CD8-positive, alpha-beta T cell (primary cell): ENCODE measurements at places on chromosomes 2 and 18. TPM values are rescaled to one million over a fixed set of nuclear protein-coding genes. Genes with fewer than 3 reads are reported as not detected.

DNA sequence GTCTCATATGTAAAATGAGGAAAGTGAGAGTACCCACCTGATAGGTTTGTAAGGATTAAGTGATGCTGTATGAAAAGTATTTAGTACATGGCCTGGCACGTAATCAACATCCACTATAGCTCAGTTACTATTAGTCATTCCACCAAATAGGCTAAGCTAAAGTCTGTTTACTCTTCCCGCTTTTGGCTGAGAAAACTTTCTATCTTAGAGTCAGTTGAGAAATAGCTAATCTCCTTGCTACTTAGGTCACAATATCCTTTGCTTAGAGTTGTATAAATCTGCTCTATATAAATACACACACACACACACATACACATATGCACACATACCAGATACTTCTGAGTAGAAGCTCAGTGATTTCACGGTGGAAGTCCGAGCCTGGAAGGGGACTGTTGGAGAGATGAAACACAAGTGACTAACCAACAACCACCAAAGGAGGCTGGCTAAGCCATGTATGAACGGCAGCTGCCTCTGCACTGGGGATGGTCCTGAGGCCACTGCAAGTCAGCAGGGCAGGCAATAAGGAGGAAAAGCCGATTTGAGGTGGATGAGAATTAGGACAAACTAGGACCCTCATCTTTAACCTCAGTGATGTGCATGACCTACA lies 104.6 kb upstream of the EPHA4 start:
- no peak for DNase-seq

- DNase-seq = no peak
Observed at GRCh38 chr18:22276334-22276713, 106.9 kb downstream of the GATA6 start.

DNA sequence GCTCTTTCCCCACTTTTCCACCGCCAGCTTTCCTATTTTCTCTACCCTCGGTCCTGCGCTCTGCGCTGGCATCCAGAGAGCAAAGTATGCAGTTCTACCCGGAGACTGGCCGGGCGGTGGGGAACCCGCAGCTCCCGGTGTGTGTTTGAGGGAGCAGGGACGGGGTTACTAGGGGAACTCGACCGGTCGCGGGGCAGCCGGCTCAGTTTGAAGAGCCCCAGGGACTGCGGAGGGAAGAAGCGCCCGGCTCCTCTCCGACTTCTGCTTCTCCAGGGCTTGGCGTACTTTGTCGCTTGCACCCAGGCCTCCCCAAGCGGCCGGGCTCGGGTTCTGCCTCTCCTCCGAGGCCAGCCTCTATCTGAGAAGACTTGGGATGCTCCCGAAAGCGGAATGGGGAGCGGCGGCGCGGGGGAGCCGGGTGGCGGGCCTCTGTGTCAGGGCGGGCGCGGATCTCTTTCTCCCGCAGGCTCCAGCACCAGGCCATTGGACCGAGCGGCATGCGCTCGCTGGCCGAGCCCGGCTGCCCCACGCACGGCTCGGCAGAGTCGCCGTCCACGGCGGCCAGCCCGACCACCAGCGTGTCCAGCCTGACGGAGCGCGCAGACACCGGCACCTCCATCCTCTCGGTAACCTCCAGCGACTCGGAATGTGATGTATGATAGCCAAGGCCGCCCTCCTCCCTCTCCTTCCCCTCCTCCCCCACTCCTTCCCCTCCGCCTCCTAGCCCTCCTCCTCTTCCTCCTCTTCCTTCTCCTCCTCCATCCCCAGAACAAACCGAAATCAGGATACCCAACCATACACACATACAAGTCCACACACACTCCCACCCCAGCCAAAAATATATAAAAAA lies 2.8 kb downstream of the SIX3 start:
- DNase-seq = no peak

GRCh38 chr2:39584283-39584965 lies 81.3 kb upstream of the TMEM178A start:
- no peak for DNase-seq

- DNase-seq = no peak
Observed at GRCh38 chr2:191018643-191019119, 4.7 kb upstream of the STAT1 start.

GRCh38 chr2:166762746-166763145 lies 125.5 kb upstream of the XIRP2 start:
- DNase-seq = no peak

GRCh38 chr2:8388781-8389180 lies 293.1 kb upstream of the ID2 start:
- no peak for DNase-seq

GRCh38 chr18:74869904-74870863 lies 272.5 kb downstream of the ZNF407 start:
- no peak for DNase-seq

DNA sequence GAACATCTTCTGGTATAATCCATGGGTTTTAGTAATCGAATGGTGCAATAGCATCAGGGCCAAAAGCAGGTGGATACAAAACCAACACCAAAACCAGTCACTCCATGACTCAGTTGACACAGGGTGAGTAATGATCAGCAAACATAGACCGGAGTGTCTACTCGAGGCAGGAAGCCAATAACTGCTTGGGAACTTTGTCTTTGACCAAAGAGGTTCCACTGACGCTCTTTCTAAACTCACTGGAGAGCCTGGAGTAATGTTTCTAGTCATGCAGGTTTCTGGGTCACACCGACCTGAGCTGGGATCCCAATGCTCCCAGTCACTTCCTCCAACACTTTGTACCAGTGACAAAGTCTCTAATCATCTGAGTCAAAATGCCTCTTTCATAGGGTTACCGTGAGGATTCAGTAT lies 30.9 kb downstream of the MREG start:
- no peak for DNase-seq

DNA sequence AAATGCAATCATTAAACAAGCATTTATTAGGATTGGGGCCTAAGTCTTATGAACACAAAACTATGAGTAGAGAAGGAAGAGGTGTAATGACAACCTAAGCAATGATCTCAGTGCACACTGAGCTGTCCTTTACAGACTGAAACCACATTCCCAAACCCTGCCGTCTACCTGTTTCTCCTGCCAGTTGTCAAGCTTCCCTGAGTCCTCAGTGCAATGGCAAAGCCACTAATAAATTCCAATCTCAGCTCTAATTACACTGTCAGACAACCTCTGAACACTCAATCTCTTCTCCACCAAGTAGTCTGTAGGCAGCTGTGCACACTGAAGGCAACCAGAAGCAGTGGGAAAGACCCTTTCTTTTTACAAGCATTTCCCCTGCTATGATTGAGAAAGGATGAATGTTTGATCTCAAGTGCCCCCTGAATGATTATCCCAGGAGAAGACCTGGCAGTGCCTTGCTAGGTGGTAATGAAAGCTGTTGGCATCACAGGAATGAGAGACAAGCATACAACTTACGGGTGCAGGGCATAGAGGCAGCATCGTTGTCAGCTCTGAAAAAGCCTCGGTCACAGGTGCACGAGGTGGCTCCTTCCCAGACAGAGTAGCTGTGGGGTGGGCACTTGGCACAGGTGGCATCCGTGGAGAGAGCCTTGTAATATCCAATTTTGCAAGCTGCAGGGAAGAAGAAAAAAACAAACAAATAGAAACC lies 71.4 kb downstream of the EPHA4 start:
- DNase-seq = no peak

DNA sequence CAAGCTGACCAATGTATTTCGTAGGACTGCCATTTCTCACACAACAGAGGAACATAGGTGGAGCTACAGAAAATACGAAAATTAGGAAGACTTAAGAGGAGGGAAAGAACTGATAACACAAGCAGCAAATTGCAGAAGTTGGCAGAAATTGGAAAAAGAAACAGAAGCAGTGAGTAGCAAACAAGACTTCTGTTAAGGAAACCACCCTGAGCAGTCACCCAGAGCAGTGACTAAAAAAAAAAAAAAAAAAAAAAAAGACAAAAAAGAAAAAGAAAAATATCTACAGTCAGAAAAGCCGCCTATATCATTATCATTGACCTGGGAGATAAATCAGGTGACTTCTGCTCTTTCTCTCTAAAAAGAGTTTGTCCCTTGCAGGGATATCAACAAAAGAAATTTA lies 21.4 kb downstream of the STK17B start:
- DNase-seq = peak; percentile 35

DNA sequence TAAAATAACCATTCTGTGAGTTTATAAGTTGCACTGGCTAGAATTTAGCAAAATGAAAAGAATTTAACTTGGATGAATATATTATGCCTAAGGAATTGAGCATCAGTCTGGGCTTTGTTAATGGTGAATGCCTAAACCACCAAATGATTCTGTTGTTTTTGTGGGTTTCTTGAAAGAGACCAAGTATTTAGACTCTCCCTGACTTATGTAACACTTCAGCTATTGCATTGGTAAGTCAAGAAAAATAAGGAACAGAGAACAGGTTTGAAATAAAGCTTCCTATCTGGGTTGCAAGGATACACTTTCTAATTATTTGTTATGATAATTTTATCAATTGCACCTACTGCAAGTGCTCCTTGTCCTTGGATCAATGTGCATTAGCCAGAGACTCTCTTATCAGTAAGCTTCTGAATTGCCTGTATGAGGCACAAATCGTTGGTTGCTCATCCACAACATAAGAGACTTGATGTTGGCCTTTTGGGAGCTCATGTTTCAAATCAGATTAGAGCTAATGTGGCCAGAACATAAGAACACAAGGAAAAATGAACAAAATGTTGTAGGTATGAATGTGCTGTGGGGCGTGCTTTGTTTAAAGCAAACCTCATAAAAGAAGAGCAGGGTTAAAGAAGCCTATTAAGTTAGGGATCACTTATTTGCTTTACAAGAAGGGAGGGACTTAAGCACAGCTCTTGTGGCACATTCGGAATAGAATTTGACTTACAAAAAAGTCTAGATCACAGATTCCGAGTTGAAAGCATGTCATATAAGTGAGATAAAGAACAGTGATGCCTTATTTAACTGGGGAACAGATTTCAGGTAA lies 37.2 kb downstream of the PRKCE start:
- DNase-seq = no peak

DNA sequence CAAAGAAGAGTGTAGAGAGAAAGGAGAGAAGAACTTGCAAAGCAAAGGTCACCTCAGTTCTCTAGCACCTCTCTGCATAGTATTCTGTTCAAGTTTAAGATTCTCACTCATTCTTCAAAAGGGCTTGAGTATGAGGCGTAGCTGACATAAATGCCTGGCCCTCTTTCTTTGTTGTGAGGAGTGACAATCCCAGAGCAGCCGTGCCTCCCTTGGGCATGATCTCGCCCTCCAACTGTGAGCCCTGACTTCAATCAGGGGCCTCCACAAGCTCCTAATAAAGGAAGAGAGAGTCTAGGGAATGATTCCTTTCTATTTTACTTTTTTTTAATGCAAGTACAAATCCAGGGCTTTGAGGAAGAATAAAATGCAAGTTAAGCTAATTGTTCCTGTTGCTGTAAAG lies 402.7 kb downstream of the LRP1B start:
- DNase-seq = no peak

DNA sequence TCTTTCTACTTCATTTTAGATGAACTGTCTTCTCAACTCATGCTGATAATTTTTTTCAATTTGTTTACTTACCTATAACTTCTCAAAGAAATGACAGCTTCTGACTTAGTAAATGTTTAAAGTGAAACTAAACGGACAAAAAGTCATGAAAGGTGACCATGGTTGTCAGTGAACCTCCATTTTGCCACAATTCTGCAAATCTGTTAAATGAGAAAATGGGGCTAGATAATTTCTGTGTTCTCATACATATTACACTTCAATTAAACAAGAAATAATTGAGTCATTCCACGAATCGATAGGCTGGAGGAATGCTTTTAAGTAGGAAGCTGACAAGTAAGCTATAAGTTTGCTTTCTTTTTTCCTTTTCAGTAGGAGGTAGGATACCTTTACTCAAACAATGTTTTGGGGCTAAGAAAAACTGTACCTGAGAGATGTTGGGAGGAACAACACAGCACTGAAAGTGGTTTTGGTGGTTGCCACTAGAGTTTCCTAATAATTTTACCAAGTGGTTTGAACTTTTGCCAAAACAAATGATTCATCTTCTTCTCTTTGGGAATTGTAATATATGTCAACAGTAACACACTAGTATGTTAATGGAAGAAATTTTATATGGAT lies 17.1 kb downstream of the DYNAP start:
- DNase-seq = no peak

DNA sequence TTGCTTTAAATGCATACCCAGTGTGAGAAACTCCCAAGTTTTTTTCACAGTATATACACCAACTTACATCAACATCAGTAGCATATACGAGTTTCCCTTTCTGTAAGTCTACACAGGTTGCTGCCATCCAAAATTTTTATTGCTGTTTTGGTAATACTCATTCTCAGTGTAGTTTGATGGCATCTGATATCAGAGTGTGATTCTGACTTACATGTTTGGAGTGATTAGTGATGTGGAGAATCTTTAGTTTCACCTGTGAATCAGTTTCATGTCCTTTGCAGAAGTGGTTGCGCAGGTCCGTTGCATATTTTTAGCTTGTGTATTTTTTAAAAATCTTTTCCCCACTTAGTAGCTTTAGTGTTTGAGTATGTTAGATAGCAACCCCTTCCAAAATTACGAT lies 50.1 kb downstream of the CCDC74A start:
- no peak for DNase-seq

DNA sequence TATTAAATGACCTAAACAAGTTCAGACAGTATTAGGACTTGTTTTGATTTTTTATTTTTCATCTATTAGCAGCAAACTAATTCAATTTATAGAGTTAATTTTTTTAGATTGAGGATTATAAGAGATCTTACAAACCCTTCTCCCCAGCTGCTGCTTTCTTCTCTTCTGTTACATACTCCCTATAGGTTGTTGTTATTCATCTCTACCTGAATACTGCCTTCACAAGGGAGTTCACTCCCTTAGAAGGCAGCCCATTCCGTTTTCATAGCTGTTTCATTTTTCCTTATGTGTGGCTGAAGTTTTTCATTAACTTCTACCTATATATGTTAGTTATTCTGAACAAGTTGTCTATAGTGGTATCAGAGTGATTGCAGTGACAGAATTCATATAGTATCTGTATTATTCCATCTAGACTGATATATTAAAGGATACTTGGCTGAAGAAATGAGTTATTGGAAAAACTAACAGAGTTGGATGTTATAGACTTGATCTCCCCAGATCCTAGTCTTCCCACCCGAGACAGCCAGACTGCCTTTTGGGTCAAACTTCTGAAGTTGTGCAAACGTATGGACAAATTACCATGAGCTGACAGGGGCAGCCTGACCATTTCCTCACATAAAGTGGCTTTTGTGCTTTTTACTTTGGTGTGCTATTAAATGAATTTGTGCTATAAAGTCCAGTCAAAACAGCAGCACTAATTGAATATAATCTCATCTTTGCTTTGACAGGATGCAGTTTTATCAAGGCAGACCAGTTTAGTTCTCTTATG lies 8.7 kb downstream of the GLS start:
- DNase-seq = no peak

GRCh38 chr2:71173096-71173495 lies 42.7 kb downstream of the MPHOSPH10 start:
- no peak for DNase-seq

GPBAR1 gene
- 2.2 TPM for total RNA-seq

CHST9 gene
- total RNA-seq = not detected

LIPG gene
- not detected for total RNA-seq

MYO3B gene
- not detected for total RNA-seq

C2orf49 gene
- 27.8 TPM for total RNA-seq

ABHD1 gene
- 1.0 TPM for total RNA-seq
